Activated naive CD4-positive, alpha-beta T cell treated with anti-CD3 and anti-CD28 coated beads for 36 hours (primary cell): ENCODE measurements at places on chromosomes 5 and 9. TPM values are rescaled to one million over a fixed set of nuclear protein-coding genes. Genes with fewer than 3 reads are reported as not detected.

DNA sequence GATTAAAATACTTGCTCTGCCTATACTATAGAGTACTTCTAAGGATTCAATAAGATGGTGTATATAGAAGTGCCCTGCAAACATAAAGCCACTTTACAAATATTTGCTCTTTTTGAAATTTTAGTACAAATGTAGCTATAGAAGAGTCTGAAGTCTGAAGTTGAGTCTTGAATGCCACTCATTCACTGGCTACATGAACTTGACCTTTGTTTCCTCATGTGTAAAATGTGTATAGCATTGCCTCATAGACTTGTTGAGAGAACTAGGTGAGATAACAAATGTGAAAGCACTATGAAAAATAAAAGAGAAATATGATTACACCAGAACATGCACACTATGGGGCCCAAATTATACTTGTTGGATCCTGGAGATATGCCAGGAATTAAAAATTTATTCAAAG, 244.7 kb downstream of the SEC61B start:
- H3K27ac ChIP-seq: no peak overlapping the region
- H3K36me3 ChIP-seq: no peaks in the 10 kb centered on the region
- no peak overlapping the region for H3K4me3 ChIP-seq
- DNase-seq: no peak

DNA sequence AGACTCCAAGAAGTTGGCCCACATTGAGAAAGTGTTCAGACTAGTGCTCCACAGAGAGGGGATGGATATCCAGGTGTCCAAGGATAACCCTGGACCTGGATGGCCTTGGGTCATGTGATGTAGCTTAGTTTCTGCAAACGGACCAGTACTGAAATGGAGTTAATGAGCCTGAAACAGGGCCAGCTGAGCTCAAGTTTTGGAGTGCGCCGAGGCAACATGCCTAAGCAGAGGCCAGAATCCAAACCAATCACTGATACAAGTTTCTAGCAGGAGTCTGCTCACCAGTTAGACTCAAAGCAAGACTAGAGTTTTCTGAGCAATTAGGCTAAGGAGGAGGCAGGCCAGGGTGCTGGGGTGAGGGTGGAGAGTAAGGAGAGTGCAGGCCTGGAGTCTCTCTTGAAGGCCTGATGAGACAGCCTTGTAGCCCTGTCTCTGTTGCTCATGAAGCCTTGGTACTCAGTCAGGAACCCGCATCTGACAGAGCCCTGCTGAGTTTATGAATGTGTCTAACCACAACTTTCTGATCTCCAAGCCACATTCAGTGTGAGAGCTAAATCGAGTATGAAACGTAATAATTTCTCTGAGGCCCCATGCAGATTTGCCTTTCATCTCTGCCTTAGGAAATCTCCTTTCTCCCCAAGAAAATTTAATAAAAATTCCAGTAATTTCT, 68.9 kb upstream of the EQTN start:
- peak; percentile 85 for DNase-seq
- H3K4me1 ChIP-seq: peaks cover 40% of the 10 kb centered on the region

OR1Q1 gene
- not detected for total RNA-seq

ADAMTS2 gene
- not detected for total RNA-seq

GRCh38 chr9:116644091-116644688, 42.9 kb upstream of the TRIM32 start:
- H3K36me3 ChIP-seq: peaks cover 7% of the 10 kb centered on the region
- H3K27ac ChIP-seq: no peak overlapping the region
- DNase-seq: no peak
- H3K4me1 ChIP-seq: no peaks in the 10 kb centered on the region

GRCh38 chr9:36828611-36829013, 205.5 kb downstream of the PAX5 start:
- H3K27ac ChIP-seq: no peak overlapping the region
- H3K27me3 ChIP-seq: peaks cover 5% of the 10 kb centered on the region
- no peaks in the 10 kb centered on the region for H3K4me1 ChIP-seq
- no peak for DNase-seq

GRCh38 chr9:85004818-85005413, 335.4 kb downstream of the NTRK2 start:
- H3K27me3 ChIP-seq: peaks cover 7% of the 10 kb centered on the region
- H3K4me1 ChIP-seq: no peaks in the 10 kb centered on the region
- no peak overlapping the region for H3K27ac ChIP-seq
- H3K36me3 ChIP-seq: no peaks in the 10 kb centered on the region

TRIO gene
- 4.6 TPM for total RNA-seq

FBP2 gene
- not detected for total RNA-seq

DNA sequence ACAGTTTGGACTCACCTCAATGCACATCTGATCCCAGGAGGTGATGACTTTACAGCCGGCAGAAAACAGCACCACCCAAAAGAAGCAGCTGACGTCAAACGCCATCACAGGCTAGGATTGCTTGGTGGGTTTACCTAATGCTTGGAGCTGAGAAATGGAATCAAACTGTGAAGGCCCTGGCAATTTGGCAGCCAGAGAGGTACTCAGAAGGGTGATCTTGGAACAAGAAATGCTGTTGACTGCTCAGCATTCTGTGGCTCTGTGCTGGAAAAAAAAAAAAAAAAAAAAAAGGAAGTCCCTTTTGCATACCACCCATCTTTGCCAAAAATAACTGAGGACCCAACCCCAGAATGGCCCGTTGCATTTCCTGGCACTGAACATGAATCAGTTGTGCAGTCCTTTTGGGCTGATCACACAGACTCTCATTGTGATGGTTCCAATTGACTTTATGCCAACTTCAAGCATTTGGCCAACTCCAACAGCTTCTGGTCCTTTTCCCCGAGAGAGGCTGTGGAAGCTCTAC, at the start of gene CD180:
Gene CD180 (minus strand): TSS at position 263 of the 523 bp plus-strand sequence. CDS start 158 bp downstream, at position 105.
- no peak within 1 kb of the TSS for H3K4me3 ChIP-seq
- peaks cover 3% of the 10 kb centered on the region for H3K36me3 ChIP-seq
- H3K27ac ChIP-seq: no peak within 1 kb of the TSS
- H3K27me3 ChIP-seq: no peaks in the 10 kb centered on the region
- no peak for DNase-seq

DNA sequence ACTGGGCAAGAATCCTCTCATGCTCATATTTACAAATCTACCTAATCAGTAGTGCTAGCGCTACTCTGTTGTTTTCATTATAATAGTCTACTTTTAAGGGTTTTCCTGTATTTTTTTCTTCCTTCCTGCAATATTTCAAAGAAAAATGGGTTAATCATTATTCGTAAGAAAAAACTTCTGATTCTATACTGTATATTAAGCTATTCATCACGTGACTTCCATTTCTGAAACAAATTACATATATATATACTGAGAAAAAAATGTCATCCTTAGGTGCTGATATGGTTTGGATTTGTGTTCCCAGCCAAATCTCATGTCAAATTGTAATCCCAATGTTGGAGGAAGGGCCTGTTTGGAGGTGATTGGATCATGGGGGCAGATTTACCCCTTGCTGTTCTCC, 197.0 kb downstream of the FBXL17 start:
- no peak for DNase-seq
- H3K27me3 ChIP-seq: no peaks in the 10 kb centered on the region
- H3K36me3 ChIP-seq: peaks cover 10% of the 10 kb centered on the region
- H3K27ac ChIP-seq: no peak overlapping the region
- H3K4me1 ChIP-seq: no peaks in the 10 kb centered on the region

PCDHA9 gene
- total RNA-seq: not detected

PTPRD gene
- total RNA-seq: not detected

KIF20A gene
- 81.9 TPM for total RNA-seq

CRHBP gene
- not detected for total RNA-seq

- H3K36me3 ChIP-seq: no peaks in the 10 kb centered on the region
- no peak overlapping the region for H3K4me3 ChIP-seq
- H3K4me1 ChIP-seq: no peaks in the 10 kb centered on the region
- no peak overlapping the region for H3K27ac ChIP-seq
- no peaks in the 10 kb centered on the region for H3K27me3 ChIP-seq
- DNase-seq: no peak
Measured at GRCh38 chr5:52063186-52063585, 679.9 kb downstream of the ISL1 start.

DNA sequence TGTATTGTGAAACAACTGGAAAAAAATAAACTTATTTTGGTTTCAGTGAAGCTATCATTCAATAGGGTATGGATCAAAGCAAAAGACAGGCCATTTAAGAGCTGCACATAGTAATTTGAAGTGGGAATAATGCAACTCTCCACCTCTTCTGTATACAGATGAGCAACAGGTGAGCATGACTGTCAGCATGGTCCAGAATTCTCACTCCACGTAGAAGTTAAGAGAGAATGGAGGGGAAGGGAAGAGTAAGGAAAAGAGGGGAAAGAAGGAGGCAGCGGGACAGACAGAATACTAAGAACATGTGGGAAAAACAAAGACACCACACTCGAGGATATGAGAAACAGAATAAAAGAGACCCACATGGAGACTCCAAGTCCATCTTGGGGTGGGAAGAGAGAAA, 396.1 kb upstream of the GRIA1 start:
- H3K27me3 ChIP-seq: no peaks in the 10 kb centered on the region
- H3K4me1 ChIP-seq: no peaks in the 10 kb centered on the region
- no peak overlapping the region for H3K27ac ChIP-seq
- no peak overlapping the region for H3K4me3 ChIP-seq
- H3K36me3 ChIP-seq: no peaks in the 10 kb centered on the region
